ENCODE measurements at places on chromosomes 12 and 14.

DNA sequence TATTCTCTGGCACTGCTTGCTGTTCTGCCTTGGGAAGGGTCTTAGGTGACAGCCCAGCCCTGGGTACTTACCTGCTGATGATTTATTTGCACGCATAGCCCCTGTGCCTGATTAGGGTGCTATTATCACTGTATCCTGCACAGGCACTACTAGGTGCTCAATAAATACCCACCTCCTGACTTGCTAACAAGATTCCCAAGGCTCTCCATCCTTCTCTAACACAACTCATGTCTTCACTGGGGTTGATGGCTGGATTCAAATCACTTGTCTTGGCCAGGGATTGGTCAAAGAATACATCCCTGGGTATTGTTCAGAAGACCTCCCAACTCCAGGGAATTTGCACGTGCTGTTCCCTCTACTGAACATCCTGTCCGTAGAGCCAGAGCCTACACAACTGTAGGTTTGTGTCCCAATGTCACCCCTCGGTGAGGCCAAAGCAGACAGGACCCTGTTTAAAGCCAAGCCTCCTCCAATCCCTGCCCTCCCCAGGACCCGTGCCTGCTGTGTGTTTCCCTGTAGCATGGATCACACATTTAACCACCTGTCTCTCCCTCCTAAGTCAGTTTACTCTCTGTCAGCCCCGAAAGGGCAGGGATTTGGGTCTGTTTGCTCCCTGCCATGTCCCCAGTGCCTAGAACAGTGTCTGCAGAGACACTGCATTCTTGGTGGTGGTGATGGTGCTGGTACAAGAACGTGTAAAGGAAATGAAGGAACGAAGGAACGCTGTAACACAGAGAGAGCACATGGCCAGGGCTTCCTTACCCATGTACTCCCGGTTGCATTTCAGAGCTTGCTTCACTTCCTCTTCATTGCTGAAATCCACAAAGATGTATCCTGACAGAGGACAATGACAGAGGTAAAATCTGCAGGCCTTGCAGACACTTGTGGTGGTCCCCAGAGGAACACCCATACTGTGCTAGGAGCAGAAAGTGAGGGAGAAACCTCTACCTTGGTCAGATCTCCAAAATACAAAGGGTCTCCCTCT is 16.5 kb downstream of the RBM19 start:
- DNase-seq = no peak

DNA sequence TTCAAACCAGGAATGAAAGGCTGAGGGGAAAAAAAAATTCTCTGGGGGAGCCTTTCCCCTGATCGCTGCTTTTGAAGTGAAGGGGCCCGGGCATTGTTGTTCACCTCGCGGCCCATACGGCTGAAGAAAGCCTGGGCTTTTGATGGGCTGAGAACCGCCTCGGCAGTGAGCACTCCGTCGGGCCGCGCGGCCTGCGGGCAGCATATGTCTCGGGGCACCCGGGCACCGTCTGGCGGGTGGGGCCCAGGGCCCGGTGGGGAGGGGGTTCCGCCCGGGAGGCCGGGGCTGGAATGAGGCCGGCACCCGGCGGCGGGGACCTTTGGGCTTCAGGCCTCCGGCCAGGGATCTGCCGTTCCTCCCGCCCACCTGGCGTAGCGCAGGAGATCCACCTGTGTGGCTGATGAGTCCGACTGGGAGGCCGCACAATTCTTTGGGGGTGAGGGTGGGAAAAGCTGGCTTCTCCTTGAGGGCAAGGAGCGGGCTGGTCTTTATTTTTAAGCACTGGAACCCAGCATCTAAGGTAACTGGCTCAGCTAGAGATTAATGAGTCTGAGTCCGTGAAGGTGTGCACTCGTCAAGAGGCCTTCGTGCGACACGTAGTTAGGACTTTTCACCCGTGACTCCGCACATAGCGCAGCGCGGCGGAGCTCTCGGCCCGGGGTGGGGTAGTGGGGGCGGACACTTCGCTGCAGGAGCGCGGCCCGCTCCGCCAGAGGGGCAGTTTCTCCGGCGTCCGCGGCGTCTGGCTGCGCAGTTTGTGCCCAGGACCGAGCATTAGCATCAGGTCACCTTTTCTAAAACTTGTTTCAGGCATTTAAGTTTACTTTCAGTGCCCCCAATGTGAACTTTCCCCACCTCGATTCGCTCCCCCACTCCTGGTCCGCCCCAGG is 10.6 kb downstream of the FOXA1 start:
- DNase-seq = no peak

DNA sequence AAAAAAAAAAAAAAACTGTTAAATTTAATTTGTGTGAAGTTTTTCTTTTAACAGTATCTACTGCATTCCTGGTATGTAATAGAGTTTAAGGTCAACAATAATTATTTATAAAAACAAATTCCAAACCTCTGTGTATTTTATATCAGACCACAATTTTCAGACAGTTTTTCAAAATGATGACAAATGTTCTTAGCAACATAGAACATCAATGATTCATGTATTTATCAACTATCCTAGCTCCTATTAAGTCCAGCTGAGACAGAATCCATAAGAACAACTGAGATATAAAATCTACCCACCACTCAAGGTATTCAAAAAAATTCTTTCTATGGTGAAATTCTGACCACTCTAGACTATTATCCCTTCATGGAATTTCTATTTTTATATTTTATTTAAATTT is 144.5 kb downstream of the EPS8 start:
- no peak for DNase-seq

- no peak for DNase-seq
Observed at GRCh38 chr12:126182619-126183236, 1117.5 kb downstream of the AACS start.

DNA sequence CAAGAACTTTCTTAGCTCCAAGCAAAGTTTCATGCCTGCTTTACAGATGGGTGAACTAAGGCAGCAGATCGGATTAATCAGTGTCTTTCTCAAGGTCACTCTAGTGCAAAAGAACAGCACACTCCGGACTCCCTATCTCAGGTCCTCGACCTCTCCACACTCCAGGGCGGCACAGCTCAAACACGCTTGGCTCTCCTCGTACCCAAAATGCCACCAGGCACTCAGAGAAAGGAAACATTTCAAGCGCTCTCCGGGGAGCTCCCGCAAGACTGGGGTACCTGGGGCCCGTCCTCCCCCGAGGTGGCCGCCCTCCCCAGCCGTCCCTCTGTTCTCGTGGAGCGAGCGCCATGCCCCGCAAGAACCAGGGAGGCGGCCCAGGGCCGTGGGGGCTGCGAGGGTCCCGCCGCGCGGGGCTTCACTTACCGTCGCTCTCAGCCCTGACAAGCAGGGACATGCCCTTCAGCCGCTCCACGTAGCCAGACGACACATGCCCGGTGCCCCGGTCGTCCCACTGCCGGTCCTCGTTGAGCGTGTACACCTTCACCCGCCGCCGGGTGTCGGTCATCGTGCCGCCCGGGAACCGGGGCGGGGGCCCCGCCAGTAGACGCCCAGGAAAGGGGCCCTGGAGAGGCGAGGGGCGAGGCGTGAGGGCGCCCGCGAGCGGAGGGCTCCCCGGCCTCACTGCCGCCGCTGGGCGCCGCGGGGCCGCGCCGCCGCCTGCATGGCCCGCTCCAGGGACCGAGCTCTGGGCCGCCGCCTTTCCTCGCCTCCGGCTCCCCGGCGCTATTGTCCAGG is 830 bp downstream of the PPP4R3A start:
- peak; percentile 48 for DNase-seq

DNA sequence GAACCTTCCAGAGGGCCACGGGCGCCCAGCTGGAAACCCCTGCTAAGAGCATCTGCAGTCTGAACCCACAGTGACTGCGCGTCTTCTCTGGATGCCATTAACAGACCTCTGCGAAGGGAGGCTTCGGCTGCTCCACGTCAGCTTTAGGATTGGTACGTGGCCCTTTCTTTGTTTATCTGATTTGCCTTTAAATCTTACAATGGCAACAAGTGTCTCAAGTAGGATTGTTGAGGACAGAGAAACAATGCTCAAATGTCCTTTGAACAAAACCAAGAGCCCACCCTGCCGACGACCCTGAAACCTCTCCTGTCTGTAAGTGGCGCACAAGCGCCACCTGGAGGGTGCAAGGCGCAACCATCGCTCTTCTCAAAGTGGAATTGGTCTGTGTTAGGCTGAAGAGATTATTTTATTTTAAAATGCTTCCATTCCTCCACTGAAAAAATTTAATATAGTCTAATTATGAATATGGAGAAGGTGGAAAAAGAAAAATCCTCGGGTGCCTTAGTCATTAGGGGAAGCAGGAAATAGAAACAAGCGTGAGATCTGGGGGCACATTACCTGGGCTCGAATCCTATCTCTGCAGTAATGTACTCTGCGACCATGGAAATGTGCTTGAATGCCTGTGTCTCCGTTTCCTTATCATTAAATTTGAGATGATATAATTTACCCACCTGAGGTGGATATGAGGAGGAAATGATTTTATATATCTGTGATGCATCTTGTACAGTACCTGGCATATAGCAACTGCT is 82.6 kb upstream of the PTPRB start:
- DNase-seq = no peak

DNA sequence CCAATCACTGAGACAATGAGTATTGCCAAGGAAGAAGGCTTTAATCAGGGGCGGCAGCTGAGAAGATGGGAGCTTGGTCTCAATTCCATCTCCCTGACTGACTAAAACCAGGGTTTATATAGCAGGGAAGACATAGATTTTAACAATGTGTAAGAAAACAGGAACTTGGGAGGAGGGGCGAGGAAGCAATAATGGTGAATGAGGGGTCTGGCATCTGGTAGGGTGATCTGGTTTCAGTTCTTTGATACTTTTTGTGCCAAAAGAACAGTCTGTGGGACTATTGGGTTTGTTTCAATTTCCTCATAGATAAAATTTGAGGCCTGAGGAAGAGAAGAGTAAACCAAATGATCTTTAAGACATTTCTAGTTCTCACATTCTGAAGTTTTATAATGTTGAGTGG is 49.2 kb downstream of the FUT8 start:
- no peak for DNase-seq

- no peak for DNase-seq
Observed at GRCh38 chr14:61623927-61624326, 71.4 kb upstream of the HIF1A start.

DNA sequence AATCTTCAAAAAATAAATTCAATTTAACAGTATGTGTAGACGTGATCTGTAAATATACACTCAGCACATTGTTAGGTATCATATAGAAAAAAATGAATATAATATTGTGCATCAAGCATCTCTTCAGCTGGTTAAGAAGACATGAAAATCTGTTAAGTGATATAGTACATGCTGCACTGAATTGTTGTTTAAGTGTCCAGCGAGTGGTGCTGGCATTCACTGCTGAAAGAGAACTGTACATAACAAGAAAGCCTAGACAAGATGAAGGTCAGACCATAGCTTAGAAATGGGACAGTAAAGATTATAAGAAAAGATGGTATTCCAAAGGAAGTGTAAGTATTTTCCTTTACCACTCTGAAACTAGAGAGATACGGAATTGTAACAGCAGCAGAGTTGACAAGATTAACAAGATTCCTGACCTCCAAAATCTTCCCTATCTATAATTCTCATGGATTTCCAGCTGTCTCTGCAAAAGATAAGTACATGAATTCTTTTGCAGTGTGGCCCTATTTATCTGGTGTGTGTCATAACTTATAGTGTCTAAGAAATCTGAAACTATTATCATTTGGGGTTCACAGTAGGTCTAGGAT is 198.6 kb downstream of the FLRT2 start:
- no peak for DNase-seq

DNA sequence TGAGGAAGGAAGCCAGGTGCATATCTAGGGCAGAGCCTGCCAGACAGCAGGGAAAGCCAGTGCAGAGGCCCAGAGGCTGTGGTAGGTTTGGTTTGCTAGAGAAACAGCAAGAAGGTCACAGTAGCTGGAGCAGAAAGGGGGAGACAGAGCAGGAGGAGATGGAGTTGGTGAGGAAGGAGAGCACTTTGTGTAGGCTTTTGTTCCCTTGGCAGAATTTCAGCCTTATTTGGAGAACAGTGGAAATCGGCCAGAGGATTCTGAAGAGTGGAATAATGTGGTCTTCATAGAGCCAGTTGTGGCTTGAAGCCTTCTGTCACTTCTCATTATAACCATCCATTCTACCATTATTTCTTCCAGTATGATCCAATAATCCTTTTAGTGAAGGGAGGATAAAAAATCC is 212.9 kb upstream of the FAR2 start:
- DNase-seq = no peak

- peak; percentile 28 for DNase-seq
Observed at GRCh38 chr14:69242311-69243224, 17.4 kb upstream of the GALNT16 start.

DNA sequence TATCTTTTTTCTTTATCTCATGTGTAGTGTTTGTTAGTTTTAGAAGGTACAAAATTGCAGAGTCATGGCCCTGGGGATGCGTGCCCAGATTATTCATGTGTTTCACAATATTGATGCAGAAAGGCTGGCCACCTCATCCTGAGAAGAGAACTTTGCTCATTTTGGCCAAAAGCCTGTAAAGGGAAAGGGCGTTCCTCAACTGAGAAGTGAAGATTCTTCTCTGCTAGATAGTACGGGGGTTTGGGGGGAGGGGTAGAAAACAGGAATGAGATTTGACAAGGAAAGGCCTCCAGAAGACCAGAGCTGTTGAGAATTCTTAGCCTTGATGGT is 1.7 kb downstream of the MGST1 start:
- no peak for DNase-seq

GRCh38 chr12:11446372-11446771 is 51.0 kb upstream of the PRB2 start:
- no peak for DNase-seq

- DNase-seq = no peak
Observed at GRCh38 chr12:65524666-65525065, 246.2 kb downstream of the MSRB3 start.

DNA sequence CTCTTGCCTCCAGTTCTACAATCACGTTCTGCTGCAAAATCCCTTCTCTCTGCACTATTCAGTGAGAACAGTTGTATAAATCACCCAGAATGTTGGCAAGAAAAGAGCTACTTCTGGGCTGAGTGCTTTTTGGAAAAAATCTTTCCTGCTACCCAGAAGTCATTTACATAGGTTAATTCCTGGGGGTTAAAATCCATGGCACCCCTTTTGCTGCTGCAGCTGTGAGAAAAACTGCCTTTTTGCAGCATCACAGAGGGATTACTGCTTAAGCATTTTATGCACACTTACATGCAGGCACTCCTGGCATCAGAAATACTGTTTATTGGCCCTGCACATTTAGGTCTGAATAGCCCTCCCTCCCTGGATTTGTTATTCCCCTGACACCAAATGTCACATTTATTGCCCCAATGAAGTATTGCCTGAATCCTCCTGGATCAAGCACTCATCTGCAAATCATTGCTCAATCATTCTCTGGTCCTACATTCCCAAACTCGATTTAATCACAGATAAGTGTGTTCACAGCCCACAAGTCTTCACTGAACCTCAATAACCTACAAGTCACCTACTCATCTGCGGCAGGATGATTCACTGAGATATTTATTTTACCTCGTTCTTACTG is 43.1 kb upstream of the CCDC196 start:
- no peak for DNase-seq

- DNase-seq = no peak
Observed at GRCh38 chr14:102603293-102603907, 11.0 kb downstream of the RCOR1 start.

- no peak for DNase-seq
Observed at GRCh38 chr14:103533137-103533998, 4.4 kb downstream of the TRMT61A start.

Data from activated T-helper 2 cell treated with anti-CD3 and anti-CD28 coated beads, Interferon-gamma antibody, Interleukin-2, Interleukin-4, amounts not matched to agents 10 μg/mL and 5 μg/mL and 100 μg/mL, durations not matched to agents 14 hours and 24 hours and 36 hours (primary cell).